ENCODE measurements at places on chromosomes 2 and 18. TPM values are rescaled to one million over a fixed set of nuclear protein-coding genes. Genes with fewer than 3 reads are reported as not detected.

- H3K27me3 ChIP-seq, result no peaks in the 10 kb centered on the region
- H3K4me1 ChIP-seq, result peaks cover 7% of the 10 kb centered on the region
- peaks cover 14% of the 10 kb centered on the region for H3K36me3 ChIP-seq
- no peak for DNase-seq
- H3K4me3 ChIP-seq, result no peak overlapping the region
Observed at GRCh38 chr2:8558956-8559355, 122.9 kb upstream of the ID2 start.

DNA sequence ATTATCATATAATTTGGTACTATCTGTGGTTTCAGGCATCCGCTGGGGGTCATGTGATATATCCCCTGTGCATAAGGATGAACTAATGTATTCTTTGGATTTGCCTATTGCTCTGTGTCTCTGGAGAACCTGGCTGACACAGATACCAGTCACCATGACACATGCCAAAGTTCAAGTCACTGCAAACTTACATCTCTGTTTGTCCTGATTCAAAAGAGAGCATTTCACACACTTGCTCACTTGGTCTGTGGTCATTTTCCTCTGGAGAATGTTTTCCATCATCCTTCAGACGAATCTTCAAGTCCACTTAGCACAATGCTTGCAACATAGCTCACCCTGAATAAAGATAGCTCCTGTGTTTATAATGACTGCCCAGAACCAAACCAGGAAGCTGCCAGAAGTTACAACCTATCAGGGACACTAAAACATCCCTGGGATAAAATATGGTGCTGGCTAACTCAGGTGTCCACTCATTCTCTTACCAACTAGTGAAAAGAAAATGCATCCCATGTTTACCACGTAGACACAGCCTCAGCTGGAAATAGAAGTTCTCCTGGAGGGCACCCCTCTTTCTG, 18.1 kb downstream of the SULT1C3 start:
- H3K4me1 ChIP-seq, result no peaks in the 10 kb centered on the region
- H3K4me3 ChIP-seq, result no peak overlapping the region
- no peak overlapping the region for H3K27ac ChIP-seq
- no peaks in the 10 kb centered on the region for H3K36me3 ChIP-seq
- DNase-seq, result no peak

DNA sequence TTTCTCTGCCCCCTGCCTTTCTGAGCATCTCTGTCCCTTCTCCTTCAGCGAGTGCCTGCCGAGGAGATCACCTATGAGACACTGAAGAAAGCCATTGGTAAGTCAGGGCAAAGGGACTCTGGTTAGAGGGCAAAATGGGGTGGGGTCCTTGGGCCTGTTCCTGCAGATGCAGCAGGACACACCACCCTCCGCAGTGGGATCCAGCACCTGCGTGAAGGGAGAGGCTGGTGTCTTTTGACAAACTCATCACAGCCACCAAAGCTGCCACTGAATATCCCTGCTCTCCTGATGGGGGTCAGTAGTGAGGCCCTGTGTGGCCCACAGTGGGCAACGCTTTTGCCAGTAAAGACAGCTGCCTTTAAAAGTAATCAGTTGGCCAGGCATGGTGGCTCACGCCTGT, 18.7 kb downstream of the POMC start:
- H3K4me3 ChIP-seq, result no peak overlapping the region
- peaks cover 11% of the 10 kb centered on the region for H3K4me1 ChIP-seq
- H3K27me3 ChIP-seq, result peaks cover 2% of the 10 kb centered on the region
- no peak overlapping the region for H3K27ac ChIP-seq
- no peaks in the 10 kb centered on the region for H3K36me3 ChIP-seq

DNA sequence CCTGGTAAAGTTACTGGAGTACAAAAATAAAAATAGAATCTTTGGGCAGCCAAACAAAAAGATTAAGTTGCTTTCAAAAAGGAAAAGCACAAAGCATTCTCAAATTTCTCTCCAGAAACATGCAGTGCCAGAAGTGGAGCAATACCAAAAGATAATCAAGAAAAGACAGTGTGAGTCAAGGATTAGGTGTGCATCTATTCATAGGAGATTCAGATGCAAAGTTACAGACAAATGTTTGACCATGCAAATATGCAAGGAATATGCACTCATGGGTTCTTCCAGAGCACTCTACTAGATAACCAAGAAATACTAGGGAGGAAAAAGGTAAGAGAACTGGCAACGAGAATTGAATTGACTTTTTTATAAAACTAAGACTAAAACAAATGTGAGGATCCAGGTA, 51.8 kb upstream of the CDH20 start:
- no peak overlapping the region for H3K4me3 ChIP-seq
- H3K4me1 ChIP-seq, result no peaks in the 10 kb centered on the region
- H3K36me3 ChIP-seq, result no peaks in the 10 kb centered on the region
- no peaks in the 10 kb centered on the region for H3K27me3 ChIP-seq

The GPR45 gene
- not detected for total RNA-seq

The LYG1 gene
- 2.4 TPM for total RNA-seq

DNA sequence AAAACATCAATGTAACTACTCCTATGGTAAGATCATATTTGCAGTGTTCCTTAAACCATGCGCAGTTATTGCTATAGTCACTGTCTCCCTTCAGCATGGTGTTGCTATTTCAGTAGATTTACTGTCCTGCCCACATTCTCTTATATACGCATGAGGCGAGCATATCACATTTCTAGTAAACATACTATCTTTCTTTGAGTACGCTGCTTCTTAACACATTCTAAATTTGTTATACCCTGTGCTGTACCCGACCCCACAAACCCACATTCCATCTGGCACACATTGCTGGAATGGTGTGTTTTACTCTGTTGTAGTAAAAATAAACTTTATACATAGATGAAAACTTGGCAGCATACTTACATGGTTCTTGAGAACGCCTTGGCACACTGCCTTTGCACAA, 163.3 kb downstream of the QPCT start:
- H3K4me1 ChIP-seq, result no peaks in the 10 kb centered on the region
- H3K27me3 ChIP-seq, result peaks cover 11% of the 10 kb centered on the region

DNA sequence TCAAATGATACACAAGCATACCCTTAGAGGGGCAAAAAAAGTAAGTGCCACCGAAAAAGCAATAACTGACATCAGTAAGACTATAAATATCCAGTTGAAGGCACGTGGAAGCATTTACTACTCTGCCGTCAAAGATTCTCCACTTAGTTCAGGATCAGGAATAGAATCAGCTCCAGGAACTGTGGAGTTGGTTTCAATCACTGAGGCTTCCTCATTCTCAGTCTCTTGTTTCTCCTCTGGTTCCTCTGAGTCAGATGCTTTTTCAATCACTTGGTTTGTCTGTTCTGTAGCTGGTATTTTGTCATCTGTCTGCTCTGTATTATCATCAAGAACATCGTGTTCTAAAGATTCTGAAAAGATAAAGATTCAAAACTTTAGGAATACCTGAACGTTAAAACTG, 72.2 kb downstream of the LNPK start:
- H3K36me3 ChIP-seq, result peaks cover 32% of the 10 kb centered on the region
- DNase-seq, result no peak

DNA sequence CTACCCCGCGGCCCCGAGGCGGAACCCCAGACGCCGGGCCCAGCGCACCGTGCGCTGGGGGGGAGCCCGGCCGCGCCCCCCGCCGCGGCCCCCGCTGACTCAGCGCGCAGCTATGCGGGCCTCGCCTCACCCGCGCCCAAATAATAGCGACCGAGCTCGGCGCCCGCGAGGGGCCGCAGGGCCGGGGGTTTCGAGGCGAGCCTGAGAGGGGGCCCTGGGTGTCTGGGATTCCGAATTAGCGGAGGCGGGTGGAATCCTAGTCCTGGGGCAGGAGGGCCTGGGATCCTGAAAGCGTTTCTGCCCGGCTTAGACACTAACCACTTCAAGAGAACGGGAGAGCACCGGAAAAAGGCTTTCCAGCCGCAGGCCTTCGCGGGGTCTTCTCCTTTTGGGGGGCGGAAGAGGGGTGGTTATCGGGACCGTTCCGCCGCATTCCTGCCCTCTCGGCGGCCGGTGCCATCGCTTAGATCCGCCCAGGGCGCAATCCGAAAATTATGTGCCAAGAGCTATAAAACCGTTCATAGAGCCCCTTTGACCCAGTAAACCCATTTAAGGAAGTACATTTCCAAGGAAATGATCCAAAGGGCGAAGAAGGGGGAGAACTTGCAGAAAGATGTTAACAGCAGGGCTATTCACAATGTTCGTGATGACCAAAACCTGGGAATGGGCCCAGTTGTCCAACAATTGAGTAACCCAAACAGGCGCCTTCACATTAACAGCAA, 681 bp upstream of the ROCK2 start:
- H3K27me3 ChIP-seq, result peaks cover 31% of the 10 kb centered on the region
- no peak overlapping the region for H3K27ac ChIP-seq
- peak overlapping the region; percentile 76 for H3K4me3 ChIP-seq
- peaks cover 3% of the 10 kb centered on the region for H3K36me3 ChIP-seq
- peak; percentile 62 for DNase-seq

GRCh38 chr18:75220551-75221355, 10.2 kb downstream of the TSHZ1 start:
- H3K36me3 ChIP-seq, result peaks cover 2% of the 10 kb centered on the region
- H3K4me1 ChIP-seq, result peaks cover 26% of the 10 kb centered on the region
- no peak overlapping the region for H3K4me3 ChIP-seq
- no peaks in the 10 kb centered on the region for H3K27me3 ChIP-seq
- no peak overlapping the region for H3K27ac ChIP-seq

The MAB21L4 gene
- total RNA-seq, result not detected

DNA sequence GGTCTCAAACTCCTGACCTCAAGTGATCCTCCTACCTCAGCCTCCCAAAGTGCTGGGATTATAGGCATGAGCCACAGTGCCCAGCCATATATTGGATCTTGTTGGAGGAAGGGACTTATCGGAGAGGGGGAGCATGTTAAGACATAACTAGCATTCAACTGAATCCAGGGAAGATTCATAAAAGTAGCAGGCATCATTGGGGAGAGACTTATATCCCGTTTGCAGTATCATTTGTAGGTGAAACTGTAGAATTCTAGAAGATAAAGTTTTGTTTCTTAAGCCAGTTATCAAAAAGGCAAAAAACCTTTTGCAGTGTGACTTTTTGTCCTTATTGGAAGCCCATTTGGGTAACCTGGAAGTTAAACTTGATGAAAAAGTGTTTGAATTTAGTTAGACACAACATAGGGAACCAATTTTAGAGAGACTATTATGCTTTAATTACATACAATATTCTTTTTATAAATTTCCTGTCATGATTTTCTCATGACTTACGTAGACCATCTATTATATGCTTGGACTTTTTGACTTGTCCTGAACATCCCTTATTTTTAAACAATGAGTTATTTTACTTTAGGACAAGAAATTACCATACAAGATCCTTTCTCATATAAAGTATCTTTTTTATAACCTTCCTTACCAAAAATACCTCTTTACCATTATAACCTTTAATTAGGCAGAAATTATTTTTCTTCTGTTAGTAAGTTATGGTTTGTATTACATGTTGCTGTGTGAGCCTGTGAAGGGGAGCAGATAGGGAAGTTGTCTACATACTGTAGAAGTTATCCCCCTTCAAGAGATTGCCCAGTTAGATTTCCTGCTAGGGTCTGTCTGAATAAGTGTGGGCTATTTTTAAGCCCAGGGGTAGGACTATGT, 20.3 kb downstream of the RAB3GAP1 start:
- no peak for DNase-seq
- no peak overlapping the region for H3K4me3 ChIP-seq
- H3K36me3 ChIP-seq, result peaks cover 58% of the 10 kb centered on the region
- H3K27ac ChIP-seq, result no peak overlapping the region
- no peaks in the 10 kb centered on the region for H3K4me1 ChIP-seq

- no peak overlapping the region for H3K27ac ChIP-seq
- peaks cover 9% of the 10 kb centered on the region for H3K27me3 ChIP-seq
- no peak overlapping the region for H3K4me3 ChIP-seq
Observed at GRCh38 chr2:128439791-128440665, 121.4 kb upstream of the HS6ST1 start.

DNA sequence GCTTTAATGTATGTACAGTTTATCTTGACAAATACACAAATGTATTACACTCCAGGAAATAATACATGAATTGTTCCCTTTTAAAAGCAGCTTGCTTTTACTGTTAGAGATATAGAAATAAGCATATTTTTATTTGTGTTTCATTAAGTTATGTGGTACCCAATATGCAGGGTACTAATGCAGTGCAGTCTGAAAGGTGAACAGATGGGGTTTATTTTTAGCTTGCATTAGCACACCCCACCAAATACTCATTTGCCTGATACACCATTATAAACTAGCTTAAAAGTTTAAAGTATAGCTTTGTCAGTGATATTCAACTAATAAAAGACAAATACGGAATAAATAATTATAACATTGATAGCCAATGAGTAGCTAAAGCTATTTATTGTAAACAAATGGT, 394.7 kb upstream of the ZNF804A start:
- H3K27ac ChIP-seq, result no peak overlapping the region
- DNase-seq, result no peak
- H3K4me3 ChIP-seq, result no peak overlapping the region
- no peaks in the 10 kb centered on the region for H3K36me3 ChIP-seq
- no peaks in the 10 kb centered on the region for H3K27me3 ChIP-seq
- H3K4me1 ChIP-seq, result no peaks in the 10 kb centered on the region

GRCh38 chr18:10205151-10205550, 249.3 kb upstream of the APCDD1 start:
- H3K27me3 ChIP-seq, result peaks cover 4% of the 10 kb centered on the region
- H3K4me3 ChIP-seq, result no peak overlapping the region
- no peak overlapping the region for H3K27ac ChIP-seq

The CYP27C1 gene
- not detected for total RNA-seq

The POU3F3 gene
- not detected for total RNA-seq

- peak overlapping the region; percentile 81 for H3K27ac ChIP-seq
- peak overlapping the region; percentile 50 for H3K4me3 ChIP-seq
- H3K36me3 ChIP-seq, result peaks cover 55% of the 10 kb centered on the region
Observed at GRCh38 chr2:234278556-234279255, 218.2 kb downstream of the ARL4C start.

- no peak overlapping the region for H3K4me3 ChIP-seq
- H3K36me3 ChIP-seq, result no peaks in the 10 kb centered on the region
- no peak overlapping the region for H3K27ac ChIP-seq
- DNase-seq, result no peak
Observed at GRCh38 chr2:22521620-22522019, 863.4 kb upstream of the KLHL29 start.

DNA sequence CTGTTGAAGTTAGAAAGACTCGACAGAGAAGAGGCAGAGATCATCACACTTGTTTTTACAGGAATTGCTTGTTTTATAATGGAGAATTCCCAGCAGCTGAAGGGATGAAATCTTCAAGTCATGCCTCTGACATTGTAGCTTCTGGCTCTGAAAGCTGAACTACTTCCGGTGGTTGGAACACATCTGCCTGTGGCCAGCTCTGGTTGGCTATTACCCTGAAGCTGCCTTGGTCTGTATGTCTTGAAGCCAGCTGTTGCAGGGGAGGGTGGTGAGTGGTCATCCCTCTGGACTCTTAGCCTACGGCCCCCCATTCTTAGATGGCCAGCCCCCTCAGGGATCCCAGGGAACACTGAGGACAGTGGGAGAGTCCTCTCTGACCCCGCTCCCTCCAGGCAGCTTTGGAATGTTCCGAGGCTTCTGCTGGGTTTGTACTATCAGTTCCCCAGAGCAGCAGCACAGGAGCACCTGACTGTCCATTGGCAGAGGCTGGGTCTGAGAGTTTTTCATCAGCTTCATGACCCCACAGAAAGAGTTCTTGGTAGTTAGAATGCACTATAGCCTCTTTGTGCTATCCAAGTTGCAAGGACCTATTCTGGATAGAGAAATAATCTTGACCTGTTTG, 87.4 kb upstream of the CAPN13 start:
- no peak for DNase-seq
- H3K4me3 ChIP-seq, result no peak overlapping the region
- H3K27ac ChIP-seq, result no peak overlapping the region
- no peaks in the 10 kb centered on the region for H3K4me1 ChIP-seq

GRCh38 chr2:232473467-232473890, 14.2 kb downstream of the ECEL1 start:
- H3K4me1 ChIP-seq, result no peaks in the 10 kb centered on the region
- peaks cover 39% of the 10 kb centered on the region for H3K27me3 ChIP-seq
- no peak for DNase-seq
- no peak overlapping the region for H3K27ac ChIP-seq
- H3K36me3 ChIP-seq, result no peaks in the 10 kb centered on the region
- no peak overlapping the region for H3K4me3 ChIP-seq

The CHST10 gene
- 6.4 TPM for total RNA-seq

The ALKAL2 gene
- not detected for total RNA-seq

Measured in activated naive CD8-positive, alpha-beta T cell treated with anti-CD3 and anti-CD28 coated beads, Interleukin-2, amount 10 ng/mL, durations not matched to agents 7 days and 5 days (primary cell).